Renal cortical epithelial cell (primary cell): ENCODE measurements at places on chromosomes 4 and X. TPM values are rescaled to one million over a fixed set of nuclear protein-coding genes. Genes with fewer than 3 reads are reported as not detected.

Gene PNMA5
- total RNA-seq = not detected in 2 replicates

Gene CLDN2
- 1.9 and 29.6 TPM in 2 replicates for total RNA-seq

Gene XG
- total RNA-seq = not detected in 2 replicates

Gene SMIM10L2A
- 1.9 and 5.6 TPM in 2 replicates for total RNA-seq

Gene WNK3
- total RNA-seq = 1.9 and 6.7 TPM in 2 replicates

Gene WAS
- 0.30 TPM in 1 of 2 replicates, not detected in the other for total RNA-seq

Gene GYG2
- 0.69 and 3.2 TPM in 2 replicates for total RNA-seq

Gene SLC7A11
- 2.9 and 11.1 TPM in 2 replicates for total RNA-seq

Gene SLITRK4
- 27.4 and 30.6 TPM in 2 replicates for total RNA-seq

Gene ZCCHC12
- 0.05 TPM in 1 of 2 replicates, not detected in the other for total RNA-seq

Gene LRCH2
- 1.4 and 7.4 TPM in 2 replicates for total RNA-seq

Gene SRPX2
- 20.7 and 29.7 TPM in 2 replicates for total RNA-seq

Gene GPR143
- 33.0 and 58.2 TPM in 2 replicates for total RNA-seq

Gene MAOA
- 9.9 and 137 TPM in 2 replicates for total RNA-seq

Gene CLIC2
- 0.35 and 0.52 TPM in 2 replicates for total RNA-seq

Gene STATH
- not detected in 2 replicates for total RNA-seq

Gene SORBS2
- 9.7 and 45.1 TPM in 2 replicates for total RNA-seq

Gene SERPINA7
- not detected in 2 replicates for total RNA-seq

Gene RAB9A
- total RNA-seq = 50.4 and 94.3 TPM in 2 replicates

Gene VCX3B
- not detected in 2 replicates for total RNA-seq

Gene WWC2
- 45.7 and 221 TPM in 2 replicates for total RNA-seq

Gene KLKB1
- 0.35 and 0.65 TPM in 2 replicates for total RNA-seq

Gene MAGEC3
- not detected in 2 replicates for total RNA-seq

Gene FAM9C
- not detected in 2 replicates for total RNA-seq

Gene MAGEA2B
- total RNA-seq = not detected in 2 replicates
